Activated naive CD8-positive, alpha-beta T cell treated with anti-CD3 and anti-CD28 coated beads, Interleukin-2, amount 50 U/mL, for 16 hours (primary cell): ENCODE measurements at places on chromosomes 16 and 17.

DNA sequence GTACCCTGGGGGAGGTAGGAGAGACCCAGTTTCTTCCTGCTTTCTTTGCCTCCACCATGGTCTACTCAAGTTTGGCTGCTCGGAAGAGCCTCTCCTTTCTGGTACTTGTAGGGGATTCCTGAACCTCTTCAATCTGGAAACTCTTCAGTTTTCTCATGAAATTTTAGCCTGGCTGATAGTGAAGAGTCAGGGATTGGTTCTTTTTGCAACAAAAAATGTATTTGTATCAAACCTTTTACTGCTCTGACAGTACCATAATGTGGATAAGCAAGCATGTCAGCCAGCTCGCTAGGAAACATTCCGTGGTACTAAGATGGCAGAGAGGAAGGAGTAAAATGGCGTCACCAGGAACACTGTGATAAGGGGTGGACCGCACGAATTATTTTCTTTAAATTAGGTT is 55.4 kb downstream of the NUP93 start:
- no peak for DNase-seq

DNA sequence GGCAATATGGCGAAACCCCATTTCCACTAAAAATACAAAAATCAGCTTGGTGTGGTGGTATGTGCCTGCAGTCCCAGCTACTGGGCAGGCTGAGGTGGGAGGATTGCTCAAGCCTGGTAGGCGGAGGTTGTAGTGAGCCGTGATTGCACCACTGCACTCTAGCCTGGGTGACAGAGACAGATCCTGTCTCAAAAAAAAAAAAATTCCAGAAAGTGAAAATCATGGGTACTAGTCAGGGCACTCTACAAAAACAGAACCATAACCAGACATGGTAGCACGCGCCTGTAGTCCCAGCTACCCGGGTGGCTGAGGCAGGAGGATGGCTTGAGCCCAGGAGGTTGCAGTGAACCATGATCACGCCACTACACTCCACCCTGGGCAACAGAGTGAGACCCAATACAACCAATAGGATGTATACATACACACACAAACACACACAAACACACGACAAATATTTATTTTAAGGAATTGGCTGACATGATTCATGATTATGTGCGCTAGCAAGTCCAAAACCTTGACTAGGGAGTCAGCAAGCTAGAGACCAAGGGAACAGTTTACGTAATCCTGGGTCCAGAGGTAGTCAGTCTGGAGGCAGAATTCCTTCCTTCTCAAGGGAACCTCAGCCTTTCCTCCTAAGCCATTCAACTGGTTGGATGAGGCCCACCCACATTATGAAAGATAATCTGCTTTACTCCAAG is 11.6 kb upstream of the GP1BA start:
- DNase-seq, result no peak

DNA sequence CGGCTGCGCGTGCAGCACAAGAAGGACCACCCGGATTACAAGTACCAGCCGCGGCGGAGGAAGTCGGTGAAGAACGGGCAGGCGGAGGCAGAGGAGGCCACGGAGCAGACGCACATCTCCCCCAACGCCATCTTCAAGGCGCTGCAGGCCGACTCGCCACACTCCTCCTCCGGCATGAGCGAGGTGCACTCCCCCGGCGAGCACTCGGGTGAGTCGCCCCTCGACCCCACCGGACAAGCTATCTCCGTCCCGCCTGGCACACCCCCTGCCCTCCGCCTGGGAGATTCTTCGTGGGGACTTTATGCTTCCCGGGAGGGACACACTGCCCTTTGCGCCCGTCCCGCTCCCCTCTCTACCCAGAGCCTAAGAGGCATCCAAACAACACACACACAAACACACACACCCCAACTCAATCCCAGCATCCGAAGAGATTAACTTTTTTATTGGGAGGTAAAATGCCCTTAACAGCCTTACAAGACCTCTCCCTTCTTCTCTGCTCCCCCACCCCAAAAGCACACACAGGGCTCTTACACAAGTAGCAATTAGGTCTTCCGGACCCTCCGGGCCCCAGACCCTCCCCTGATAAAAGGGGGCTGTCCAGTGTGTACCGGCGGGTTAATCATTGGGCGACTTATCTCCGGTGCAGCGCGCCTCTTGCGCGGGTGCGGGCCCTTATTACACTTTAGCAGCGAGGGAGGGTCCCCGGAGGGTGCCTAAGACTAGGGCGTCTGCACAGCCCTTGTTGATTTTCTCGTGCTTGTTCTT is 2.1 kb downstream of the SOX9 start:
- no peak for DNase-seq

DNA sequence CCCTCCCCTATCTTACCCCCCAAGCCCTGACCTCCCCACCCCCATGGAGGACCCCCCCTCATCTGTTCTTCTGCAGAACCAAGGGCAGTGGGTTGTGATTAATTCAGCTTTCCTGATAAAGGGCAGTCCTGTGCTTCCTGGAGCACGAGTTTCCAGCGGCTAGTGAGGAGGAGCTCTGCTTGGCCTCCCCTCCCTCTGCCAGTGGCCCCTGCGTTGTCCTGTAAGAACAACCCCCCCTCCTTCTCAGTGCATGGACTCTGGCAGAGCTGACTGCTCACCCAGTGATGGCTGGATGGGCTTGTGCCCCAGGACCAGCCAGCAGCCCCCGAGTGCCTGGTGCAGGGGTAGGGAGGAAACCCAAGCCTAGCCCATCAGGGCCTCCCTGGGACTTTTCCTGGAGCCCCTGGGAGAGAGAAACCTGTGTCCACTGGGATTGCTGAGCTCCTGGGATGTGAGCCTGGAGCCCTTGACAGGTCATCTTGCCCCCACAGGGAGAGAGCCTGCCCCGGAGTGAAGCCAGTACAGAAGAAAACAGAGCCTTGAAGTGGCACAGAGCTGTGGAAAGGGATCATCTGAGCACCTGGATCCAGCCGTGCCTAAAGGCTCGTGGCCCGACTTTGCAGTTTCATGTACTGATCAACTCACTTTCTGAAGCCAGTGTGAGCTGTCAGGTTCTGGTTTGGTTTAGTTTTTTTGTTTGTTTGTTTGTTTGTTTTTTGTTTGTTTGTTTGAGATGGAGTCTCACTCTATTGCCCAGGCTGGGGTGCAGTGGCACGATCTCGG is 26.5 kb downstream of the MMP15 start:
- no peak for DNase-seq

DNA sequence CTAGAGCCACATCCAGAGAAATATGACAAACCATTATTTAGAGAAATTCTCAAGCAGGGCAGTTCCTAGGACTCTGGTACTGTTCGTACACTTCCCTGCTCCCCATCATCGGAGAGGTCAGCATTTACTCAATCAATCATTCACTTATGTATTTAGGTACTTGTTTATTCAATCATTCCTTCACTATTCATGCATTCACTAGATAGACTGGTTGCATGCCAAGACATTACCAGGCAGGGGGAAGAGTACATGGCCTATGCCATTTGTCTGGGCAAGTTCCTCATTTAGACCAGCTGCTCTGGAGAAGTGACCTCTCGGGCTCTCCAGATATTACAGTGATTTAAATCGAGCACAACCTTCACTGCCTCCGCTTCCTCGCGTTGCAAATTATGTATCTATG is 603.4 kb downstream of the KCNJ2 start:
- DNase-seq, result no peak

DNA sequence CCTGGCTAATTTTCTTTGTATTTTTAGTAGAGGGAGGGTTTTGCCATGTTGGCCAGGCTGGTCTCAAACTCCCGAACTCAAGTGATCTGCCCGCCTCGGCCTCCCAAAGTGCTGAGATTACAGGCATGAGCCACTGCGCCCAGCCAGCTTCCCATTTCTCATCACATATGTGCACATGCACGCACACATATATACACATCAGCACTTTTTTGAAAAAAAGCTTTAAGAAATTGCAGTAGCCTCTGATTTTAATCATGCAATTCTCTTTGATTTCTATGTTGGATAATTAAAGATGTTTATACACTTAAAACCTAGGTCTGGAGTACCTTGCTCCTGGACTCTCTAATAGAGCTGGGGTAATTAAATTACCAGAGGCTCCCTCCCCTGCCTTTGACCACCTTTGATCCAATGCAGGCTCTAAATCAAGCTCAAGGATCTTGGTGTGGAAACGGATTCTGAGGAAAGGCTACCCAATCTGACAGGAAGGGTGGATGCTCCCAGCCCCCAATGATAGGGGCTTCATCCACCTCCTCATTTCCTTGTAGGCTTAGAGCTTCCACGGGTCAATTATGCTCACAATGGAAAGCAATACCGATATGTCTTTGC is 29.7 kb upstream of the GAN start:
- DNase-seq, result no peak

GRCh38 chr16:17633181-17633951 is 162.6 kb upstream of the XYLT1 start:
- no peak for DNase-seq

DNA sequence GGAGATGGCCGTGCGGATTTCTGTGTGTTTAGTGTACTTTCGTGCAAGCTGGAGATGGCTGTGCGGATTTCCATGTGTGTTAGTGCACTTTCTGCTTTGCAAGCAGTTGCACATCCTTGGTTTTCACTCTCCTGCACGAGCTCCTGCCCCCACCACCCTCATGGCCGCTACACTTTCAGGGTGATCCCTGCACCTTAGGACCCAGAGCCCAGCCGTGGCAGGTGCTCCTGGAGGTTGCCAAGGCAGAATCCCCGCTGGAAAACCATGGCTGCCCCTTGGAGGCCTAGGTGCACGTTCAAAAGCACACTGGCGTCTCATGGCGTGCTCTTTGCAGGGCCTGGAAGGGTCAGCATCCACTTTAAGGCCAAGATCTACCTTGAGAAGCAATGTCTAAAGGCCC is 311.0 kb upstream of the TNRC6C start:
- no peak for DNase-seq

DNA sequence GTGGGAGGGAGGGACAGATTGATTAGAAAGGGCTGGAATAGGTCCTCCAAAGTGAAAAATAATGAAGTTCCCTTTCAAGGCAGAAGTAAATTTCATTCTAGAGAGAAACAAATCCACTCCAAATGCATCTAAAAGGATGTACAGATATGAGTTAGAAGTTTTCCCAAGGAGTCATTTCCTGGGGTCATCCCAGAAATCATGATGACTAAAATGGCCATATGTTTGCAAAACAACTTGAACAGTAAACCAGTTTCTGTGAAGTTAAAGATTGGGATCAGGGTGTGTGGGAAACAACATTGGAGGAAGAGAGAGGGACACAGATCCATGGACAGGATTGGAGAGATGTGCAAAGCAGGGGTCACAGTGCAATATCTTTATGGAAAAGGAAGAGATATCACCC is 32.5 kb upstream of the ARHGAP44 start:
- no peak for DNase-seq

DNA sequence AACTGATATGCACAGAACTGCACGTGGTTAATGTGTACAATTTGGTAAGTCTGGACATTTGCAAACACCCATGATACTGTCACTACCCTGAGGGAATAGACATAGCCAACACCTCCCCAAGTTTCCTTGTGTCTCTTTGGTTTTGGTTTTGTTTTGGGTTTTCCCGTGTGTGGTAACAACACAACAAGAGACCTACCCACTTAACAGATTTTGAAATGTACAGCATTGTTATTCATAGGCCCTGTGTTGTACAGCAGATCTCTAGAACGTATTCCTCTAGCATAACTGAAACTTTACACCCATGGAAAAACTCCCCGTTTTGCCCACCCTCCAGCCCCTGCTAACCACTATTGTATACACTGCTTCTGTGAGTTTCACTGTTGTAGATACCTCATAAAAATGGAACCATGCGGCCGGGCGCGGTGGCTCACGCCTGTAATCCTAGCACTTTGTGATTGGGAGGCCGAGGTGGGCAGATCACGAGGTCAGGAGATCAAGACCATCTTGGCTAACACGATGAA is 76.3 kb upstream of the TBC1D3K start:
- no peak for DNase-seq

- no peak for DNase-seq
Measured at GRCh38 chr16:56789360-56789759, 59.4 kb downstream of the NUP93 start.

GRCh38 chr16:73171901-73172240 is 123.9 kb upstream of the ZFHX3 start:
- DNase-seq, result no peak

- no peak for DNase-seq
Measured at GRCh38 chr17:73612031-73612472, 32.2 kb downstream of the SDK2 start.

- no peak for DNase-seq
Measured at GRCh38 chr17:34257299-34257985, 2.4 kb downstream of the CCL2 start.

GRCh38 chr17:33858121-33858520 is 397.0 kb upstream of the CCL2 start:
- no peak for DNase-seq

DNA sequence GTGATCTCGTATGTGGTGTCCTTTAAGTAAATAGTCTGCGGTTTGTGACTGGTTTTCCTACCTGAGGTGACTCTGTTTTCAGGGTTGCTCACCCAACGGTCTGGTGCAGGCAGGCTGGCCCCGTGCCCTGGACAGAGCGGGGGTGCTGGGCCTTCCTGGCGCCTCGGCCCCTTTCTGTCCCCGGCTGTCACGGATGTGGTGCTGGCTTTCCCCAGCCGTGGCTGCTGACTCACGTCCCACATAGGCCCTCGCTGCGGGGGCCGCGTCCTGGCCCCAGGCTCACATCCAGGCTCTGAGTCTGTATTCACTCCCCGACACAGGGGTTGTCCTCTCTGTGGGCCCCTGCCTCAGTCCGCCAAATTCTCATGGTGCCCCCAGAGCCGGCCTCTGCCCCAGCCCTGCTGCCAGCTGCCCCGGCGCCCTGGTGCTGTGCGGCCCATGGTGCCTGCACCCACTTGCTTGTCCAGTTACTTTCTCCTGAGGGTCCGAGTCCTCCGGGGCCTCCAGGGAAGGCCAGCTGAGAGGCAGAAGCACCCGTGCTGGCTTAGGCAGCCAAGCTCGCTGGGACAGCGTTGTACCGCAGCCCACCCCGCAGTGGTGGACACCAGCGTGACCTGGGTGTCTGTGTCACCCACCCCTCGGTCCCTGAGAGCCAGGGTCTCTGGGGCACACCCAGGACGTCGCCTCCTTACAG is 5.9 kb downstream of the CHMP6 start:
- DNase-seq, result no peak

DNA sequence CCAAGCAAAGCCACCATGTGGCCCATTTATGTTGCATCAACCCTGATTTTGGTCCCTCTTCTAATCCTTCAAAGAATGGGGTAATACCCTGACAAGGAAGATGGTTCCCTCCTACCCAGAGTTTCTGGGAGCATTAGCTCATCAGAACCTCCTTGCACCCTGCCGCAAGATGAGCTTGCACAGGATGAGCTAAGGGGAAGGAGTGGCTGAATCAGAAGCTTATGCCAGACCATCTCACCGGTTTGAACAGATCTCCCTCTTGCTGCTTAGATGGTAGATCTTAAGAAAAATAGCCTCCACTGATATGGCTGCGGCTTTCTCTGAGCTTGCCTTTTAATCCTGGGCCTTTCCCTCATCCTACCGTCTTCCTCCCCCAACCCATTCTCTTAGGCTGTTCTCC is 175.1 kb downstream of the SOX9 start:
- DNase-seq, result no peak
